Iris pigment epithelial cell (primary cell): ENCODE measurements at places on chromosomes 11 and 22.
A peak's percentile ranks its signal among the peaks of the same experiment; 100 is the strongest.

DNA sequence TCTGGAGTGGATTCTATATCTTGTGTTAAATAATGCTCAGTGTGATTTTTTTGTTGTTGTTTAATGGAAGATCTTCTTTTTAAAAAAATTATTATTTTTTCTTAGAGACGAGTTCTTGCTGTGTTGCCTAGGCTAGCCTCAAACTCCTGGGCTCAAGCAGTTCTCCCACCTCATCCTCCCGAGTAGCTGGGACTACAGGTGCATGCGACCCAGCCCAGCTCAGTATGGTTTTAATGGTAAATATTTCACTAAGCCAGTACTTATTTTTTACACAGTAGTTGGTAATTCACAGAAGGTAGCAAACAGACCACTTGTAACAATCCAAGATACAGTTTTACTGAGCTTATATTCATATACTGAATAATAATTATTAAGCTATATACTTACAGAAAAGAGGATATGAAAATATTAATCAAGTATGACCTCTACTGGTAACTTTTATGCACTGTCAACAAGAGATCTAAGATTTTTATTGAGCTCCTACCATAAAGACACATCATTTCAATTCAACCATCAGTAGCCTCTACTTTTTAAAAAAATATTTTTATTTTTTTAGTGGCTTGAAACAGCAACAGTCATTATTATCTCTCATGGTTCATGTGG is 6.1 kb upstream of the CD59 start:
- peak; percentile 41 for DNase-seq

DNA sequence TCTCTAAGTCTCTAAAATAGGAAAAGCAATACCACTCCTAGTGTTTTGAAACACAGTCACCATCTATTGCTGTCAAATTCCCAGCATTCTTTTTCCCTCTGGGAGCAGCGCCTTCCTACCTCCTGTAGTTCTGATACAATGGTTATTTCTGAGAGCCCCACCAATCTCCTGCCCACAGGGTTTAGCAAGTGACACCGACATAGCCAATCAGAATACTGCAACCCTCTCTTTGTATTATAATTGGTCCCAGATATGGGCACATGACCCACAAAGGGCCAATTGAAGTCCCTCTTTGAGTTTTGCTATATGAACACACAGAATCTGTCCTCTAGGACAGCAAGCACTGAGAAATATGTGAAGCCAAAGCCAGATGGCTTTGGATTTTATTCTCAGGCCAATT is 16.9 kb upstream of the ARHGAP42 start:
- no peak for DNase-seq

DNA sequence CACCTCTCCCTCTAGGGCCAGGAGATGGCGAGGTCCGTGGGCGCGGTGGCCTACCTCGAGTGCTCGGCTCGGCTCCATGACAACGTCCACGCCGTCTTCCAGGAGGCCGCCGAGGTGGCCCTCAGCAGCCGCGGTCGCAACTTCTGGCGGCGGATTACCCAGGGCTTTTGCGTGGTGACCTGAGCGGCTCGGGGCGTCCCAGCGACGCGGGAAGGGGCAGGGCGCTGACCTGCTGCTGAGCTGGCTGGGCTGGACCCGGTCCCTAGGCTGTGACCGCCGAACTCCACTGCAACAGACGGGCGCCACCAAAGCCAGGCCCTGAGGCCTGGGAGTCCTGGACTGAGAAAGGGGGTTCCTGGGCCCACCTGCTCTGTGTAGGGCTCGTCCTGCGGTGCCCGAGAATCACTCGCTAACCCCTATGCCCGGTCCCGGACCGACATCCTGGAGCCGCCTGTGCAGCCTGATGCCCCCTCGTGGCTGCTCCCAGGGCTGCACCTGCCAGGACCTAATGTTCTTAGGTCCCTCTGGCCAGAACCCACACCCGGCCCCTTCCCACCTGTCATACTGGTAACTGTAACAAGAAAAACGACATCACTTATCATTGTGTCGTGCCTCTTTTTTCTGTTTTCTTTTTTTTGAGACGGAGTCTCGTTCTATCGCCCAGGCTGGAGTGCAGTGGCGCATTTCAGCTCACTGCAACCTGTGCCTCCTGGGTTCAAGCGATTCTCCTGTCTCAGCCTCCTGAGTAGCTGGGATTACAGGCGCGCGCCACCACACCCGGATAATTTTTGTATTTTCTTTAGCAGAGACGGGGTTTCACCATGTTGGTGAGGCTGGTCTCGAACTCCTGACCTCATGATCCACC is 15.0 kb downstream of the RHOD start:
- peak; percentile 54 for DNase-seq

DNA sequence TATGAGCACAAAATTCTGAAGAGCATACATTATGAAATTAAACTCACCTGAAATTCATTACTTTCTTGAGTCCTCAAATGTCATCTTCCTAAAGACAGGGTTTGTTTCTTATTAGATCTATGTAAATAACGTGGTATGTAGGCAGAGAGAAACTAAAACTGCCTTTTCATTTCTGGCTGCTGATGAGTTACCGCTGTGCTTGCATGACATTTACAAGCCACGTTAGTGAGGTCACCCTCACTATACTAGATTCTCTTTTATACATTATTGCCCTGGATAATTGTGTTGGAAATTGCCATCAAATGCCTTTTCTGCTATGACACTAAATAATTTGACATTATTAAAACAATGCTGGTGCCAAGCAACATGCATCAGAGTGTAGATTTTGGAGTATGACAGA is 748.3 kb upstream of the ANO3 start:
- DNase-seq: no peak

DNA sequence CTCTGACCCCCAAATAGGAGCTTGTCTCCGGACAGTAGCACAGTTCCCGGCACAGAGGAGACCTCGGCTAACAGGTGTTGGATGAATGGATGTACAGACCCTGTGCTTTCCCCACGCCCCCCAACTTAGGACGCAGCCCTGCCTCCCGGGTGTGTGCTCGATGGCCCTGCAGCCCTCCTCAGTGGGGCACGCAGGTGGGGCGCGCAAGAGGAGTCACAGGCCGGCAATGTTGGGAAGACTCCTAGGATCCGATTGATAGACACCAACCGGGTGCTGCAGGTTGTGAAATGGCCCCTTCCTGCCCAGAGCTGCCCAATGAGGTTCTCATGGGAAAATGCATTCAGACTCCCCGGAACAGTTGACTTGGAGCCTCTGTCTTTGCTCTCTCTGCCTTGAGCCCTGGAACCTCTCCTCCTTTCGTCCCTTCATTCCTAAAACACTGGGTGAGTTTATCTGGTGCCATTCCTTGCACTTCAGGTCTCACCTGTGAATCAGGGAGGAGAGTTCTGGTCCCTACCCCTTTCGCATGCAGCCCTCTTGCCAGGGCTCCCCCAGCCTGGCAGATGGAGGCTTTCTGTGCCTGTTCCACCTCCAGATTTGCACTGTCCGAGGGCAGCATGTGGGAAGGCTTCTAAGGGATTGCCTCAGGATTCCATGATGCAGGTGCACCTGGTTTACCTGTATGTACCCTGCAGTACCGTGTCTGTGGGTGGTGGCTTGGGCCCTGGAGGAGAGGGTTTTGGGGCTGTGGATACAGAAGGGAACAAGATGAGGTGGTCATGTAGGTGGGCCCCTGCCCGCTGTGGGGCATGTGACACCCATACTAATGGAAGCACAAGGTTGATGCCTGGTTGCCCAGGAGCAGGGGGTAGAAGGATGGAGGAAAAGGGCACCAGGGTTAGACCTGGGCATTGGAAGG is 1.2 kb downstream of the MICALL1 start:
- DNase-seq: peak; percentile 53

GRCh38 chr11:78177216-78177615 is 11.2 kb downstream of the KCTD21 start:
- DNase-seq: no peak

- DNase-seq: peak; percentile 70
These were observed 22.6 kb downstream of the ARHGEF17 start for GRCh38 chr11:73330569-73331093.

- DNase-seq: peak; percentile 71
These were observed 20.0 kb downstream of the TREH start for GRCh38 chr11:118659314-118659952.

- no peak for DNase-seq
These were observed 4.5 kb downstream of the VSIG2 start for GRCh38 chr11:124747406-124748099.

GRCh38 chr11:115869131-115869530 is 364.9 kb upstream of the CADM1 start:
- DNase-seq: no peak

GRCh38 chr11:12362857-12363256 is 14.5 kb upstream of the PARVA start:
- no peak for DNase-seq

DNA sequence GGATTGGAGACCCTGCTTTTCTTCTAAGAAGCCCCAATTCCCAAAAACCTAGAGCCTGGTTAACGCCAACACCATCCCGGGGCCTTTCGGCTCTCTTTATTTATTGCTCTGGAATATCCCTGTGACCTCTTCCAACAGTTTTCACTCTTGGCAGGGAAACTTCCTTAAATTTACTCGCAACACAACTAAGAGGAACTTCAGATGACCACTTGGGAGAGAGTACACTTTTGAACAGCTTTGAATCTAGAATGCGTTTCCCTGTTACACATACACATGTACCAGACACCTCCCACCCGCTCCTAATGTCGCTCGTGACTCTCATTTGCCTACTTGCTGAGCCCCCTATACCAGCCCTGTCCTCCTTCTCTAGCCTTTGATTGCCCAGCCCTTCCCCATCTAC is 19.4 kb downstream of the TUBA8 start:
- no peak for DNase-seq

- DNase-seq: no peak
These were observed 63.3 kb downstream of the DGCR2 start for GRCh38 chr22:19058713-19059451.

- DNase-seq: peak; percentile 48
These were observed 106.4 kb downstream of the MICAL2 start for GRCh38 chr11:12216671-12217374.

DNA sequence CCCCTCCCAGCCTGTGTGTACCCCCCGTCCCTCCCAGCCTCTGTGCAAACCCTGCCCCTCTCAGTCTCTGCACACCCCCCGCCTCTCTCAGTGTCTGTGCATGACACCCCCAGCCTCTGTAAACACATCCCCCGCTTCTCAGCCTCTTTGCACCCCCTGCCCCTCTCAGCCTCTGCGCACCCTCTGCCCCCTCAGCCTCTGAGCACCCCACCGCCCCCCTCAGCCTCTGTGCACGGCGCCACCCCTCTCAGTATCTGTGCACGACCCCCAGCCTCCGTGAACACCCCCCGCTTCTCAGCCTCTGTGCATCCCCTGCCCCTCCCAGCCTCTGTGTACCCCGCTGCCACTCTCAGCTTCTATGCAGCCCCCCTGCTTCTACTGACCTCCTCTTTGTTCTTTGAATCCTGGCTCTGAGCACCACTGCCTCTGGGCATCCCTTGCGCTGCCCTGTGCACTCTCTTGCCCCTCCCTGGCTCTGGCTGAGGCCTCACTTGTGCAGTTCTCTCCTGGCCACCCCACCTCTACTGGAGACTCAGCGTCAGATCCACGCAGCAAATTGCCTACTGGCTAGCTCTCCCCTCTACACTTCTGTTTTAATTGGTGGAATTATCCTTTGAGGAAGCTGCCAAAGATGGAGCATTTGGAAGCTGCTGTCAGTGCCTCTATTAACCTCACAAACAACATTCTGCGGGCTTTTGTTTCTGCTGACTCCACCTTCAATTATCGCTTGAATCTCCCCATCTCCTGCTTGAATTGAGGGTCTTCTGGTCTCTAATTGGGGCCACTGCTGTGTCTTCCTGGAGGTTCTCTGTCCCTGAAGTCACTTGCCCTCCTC is 838.6 kb downstream of the TBC1D22A start:
- no peak for DNase-seq

DNA sequence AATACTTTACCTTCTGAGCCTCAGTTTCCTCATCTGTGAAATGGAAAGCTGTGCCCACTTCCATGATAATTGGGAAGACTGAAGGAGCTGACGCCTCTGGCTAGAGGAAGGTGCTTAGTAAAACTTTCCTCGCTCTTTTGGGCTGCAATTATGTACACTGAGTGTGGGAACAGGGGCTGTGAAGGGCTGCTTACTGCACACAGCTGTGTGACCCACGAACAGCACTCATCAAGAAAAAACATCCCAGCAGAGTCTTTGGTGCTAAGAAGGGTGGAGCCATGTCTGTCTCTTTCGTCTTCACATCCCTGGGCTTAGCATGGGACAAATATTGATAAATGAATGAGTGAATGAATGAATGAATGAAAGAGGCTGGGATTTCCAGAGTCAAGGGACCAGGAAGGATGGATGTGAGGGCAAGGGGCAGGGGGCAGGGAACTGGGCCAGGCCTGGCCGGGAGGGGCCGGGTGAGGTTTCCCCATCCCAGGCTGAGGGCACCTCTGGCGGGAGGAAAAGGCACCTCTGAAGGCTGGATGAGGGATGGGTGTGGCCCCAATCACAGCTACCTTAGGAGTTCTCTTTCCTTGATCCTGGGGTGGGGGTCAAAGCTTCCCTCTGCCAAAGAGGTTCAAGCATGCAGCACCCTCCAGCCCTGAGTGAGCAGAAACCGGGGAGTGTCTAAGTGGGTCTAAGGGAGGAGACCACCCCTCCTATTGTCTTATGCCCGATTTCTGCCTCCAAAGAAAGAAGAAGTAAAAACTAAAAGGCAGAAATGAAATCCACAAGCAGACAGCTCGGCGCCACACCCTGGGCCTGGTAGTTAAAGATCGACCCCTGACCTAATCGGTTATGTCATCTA is 9.2 kb upstream of the CD5 start:
- DNase-seq: no peak

GRCh38 chr11:124644426-124645280 is 22.0 kb downstream of the TBRG1 start:
- DNase-seq: peak; percentile 80

DNA sequence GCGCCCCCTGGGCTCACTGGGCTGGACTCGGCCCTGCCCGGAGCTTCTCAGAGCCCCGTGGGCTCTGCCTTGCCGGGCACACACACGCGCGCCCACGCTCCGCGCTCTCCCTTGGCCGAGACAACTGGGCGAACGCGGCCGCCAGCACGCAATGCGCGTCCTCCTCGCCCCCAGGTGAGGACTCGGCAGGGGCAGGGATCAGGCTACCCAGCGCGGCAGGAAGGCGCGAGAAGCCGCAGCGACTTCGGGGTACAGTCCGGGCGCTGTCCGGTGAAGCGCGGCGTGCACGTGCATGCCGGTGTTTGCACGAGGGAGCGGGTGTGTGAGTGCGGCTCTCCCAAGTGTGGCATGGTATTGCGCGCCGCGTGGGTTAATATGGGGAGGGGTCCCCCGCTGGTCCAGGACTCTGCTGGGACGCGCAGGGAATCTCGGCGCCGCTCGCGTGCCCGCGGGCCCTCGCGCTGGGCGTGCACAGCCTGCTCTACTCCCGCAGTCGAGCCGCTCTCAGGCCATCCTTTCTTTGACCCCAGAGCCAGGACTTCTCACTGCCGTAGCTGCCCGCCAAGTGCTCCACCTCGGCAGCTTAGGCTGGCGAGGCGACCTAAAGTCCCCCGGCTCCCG is 5.4 kb downstream of the WNT7B start:
- DNase-seq: peak; percentile 11
